Esophagus squamous epithelium (tissue), 5 donors: ENCODE measurements at places on chromosomes 6 and 20.

GRCh38 chr6:151999194-151999593, 191.7 kb downstream of the ESR1 start:
- DNase-seq: no peak

GRCh38 chr6:131937703-131938631, 13.2 kb downstream of the CCN2 start:
- DNase-seq: no peak

- DNase-seq: no peak
Measured at GRCh38 chr20:22597303-22597702, 12.9 kb upstream of the FOXA2 start.

- DNase-seq: no peak
Measured at GRCh38 chr6:139133262-139134063, 1.4 kb upstream of the HECA start.

GRCh38 chr20:41877911-41878310, 259.7 kb upstream of the CHD6 start:
- no peak for DNase-seq

GRCh38 chr6:148952147-148953035, 205.6 kb downstream of the UST start:
- no peak for DNase-seq

GRCh38 chr6:34005901-34006531, 139.9 kb downstream of the GRM4 start:
- no peak for DNase-seq

- no peak for DNase-seq
Measured at GRCh38 chr6:80434691-80435350, 328.4 kb downstream of the BCKDHB start.

DNA sequence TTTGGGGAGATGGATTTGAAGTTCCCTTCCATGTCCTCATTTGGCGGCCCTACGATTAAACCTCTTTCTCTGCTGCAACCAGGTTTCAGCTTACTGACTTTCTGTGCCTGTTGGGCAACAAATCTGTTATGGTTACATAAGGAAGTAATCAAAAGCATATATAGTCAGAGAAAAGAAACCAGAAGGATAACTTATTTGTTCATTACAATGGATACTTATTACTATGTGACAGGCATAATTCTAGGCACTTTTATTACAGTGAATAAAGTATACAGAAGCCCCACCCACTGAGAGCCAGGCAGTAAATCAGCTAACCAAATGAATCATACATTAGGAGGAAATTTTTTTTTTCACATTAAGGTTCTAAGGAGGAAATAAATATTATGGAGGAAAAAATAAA, 9.6 kb upstream of the TRIM31 start:
- no peak for DNase-seq

- DNase-seq: no peak
Measured at GRCh38 chr6:157724138-157724820, 98.8 kb upstream of the SNX9 start.

- no peak for DNase-seq
Measured at GRCh38 chr6:159777240-159777904, 12.0 kb downstream of the TCP1 start.

GRCh38 chr20:23358923-23359593, 2.9 kb upstream of the GZF1 start:
- no peak for DNase-seq

- no peak for DNase-seq
Measured at GRCh38 chr6:136772685-136773472, 19.4 kb downstream of the MAP3K5 start.
